IPS-NIHi11 (cell line): ENCODE measurements at places on chromosomes 11 and 22.

- no peak for DNase-seq
Observed at GRCh38 chr11:26019386-26019785, 312.5 kb upstream of the ANO3 start.

GRCh38 chr11:74937696-74938475 lies 11.0 kb downstream of the XRRA1 start:
- DNase-seq = no peak

GRCh38 chr22:48098921-48099245 lies 1336.4 kb downstream of the TBC1D22A start:
- no peak for DNase-seq

DNA sequence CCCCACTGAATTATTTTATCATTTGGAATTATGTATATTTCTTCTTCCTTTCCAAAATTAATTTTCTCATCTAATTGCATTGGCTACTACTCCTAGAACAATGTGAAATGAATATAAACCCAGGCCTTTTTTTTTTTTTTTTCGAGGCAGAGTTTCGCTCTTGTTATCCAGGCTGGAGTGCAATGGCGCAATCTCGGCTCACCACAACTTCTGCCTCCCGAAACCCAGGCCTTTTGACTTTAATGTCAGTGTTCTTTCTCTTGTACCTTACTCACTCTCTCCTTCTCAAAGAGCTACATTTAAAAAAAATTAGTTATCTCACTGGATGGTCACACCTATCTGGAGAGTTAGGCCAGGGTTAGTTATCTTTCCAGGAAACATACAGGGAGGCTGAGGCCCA lies 35.3 kb upstream of the LRRC32 start:
- DNase-seq = no peak

DNA sequence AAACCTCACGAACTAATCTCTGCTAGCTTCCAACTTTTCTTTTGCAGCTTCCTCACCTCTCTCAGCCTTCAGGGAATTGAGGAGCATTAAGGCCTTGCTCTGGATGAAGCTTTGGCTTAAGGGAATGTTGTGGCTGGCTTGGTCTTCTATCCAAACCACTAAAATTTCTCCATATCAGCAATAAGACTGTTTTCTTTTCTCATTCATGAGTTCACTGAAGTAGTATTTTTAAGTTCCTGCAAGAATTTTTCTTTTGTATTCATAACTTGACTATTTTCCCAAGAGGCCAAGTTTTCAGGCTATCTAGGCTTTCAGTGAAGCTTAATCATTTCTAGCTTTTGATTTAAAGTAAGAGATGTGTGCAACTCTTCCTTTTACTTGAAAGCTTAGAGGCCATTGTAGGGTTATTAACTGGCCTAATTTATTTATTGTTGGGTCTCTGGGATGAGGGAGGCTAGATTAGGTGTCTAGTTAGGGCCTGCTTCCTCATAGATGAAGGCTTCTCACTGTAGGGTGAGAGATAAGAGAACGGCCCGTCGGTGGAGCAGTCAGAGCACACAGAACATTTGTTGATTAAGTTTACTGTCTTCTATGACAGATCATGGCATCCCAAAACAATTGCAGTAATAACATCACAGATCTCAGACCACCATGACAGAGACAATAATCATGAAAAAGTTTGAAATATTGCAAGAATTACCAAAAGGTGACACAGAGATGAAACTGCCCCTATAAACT lies 33.2 kb downstream of the CSF2RB start:
- no peak for DNase-seq

- peak; percentile 29 for DNase-seq
Observed at GRCh38 chr11:18769802-18770456, 21.7 kb downstream of the PTPN5 start.

DNA sequence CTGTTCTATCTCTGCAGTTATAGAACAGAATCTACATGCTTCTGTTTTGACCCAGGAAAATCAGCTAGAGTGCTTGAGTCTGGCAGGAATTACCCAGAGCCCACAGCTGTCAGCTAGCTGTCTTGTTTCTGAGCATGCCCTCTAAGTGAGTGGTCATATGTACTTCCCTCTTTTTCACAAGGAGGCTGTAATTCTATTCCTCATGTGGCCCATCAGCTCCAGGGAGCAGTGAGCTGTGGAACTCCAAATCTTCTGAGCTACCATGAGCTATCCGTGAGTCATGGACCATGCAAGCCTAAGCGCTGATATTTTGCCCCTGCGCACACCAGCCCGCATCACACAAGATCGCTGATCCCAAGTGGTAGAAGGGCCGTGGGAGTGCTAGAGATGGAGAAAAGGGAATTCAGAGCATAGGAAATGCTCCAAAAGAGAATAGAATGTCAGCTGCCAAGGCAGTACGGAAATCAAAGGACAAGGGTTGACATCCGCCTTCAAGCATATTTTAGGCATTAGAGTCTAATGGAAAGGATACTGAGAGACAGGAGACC lies 5.4 kb downstream of the FJX1 start:
- DNase-seq = no peak
